CD8-positive, alpha-beta memory T cell (primary cell): ENCODE measurements at places on chromosomes 3 and 15. TPM values are rescaled to one million over a fixed set of nuclear protein-coding genes. Genes with fewer than 3 reads are reported as not detected.
A peak's percentile ranks its signal among the peaks of the same experiment; 100 is the strongest.

Gene KIAA1143
- 41.7 TPM for total RNA-seq

Gene IQCF5
- total RNA-seq = not detected

Gene LYZL4
- total RNA-seq = not detected

Gene COL7A1
- total RNA-seq = 0.93 TPM

Gene SCN11A
- 0.07 TPM for total RNA-seq

GRCh38 chr3:69761896-69762767 lies 22.9 kb downstream of the MITF start:
- no peaks in the 10 kb centered on the region for H3K4me1 ChIP-seq
- no peak for DNase-seq
- H3K36me3 ChIP-seq = no peaks in the 10 kb centered on the region
- no peaks in the 10 kb centered on the region for H3K27me3 ChIP-seq
- H3K27ac ChIP-seq = no peak overlapping the region

GRCh38 chr15:39921274-39921638 lies 1.2 kb upstream of the GPR176 start:
- peaks cover 10% of the 10 kb centered on the region for H3K27me3 ChIP-seq
- no peak for DNase-seq
- no peak overlapping the region for H3K27ac ChIP-seq
- H3K4me1 ChIP-seq = peaks cover 10% of the 10 kb centered on the region
- H3K4me3 ChIP-seq = peak overlapping the region; percentile 82
- no peaks in the 10 kb centered on the region for H3K36me3 ChIP-seq

- H3K4me3 ChIP-seq = no peak overlapping the region
- no peaks in the 10 kb centered on the region for H3K36me3 ChIP-seq
- no peak for DNase-seq
- H3K27me3 ChIP-seq = no peaks in the 10 kb centered on the region
- peaks cover 7% of the 10 kb centered on the region for H3K4me1 ChIP-seq
These were observed 2.9 kb downstream of the PHGR1 start for GRCh38 chr15:40353697-40354096.

GRCh38 chr3:88509582-88509981 lies 359.8 kb downstream of the C3orf38 start:
- no peak for DNase-seq
- H3K27me3 ChIP-seq = no peaks in the 10 kb centered on the region
- no peak overlapping the region for H3K4me3 ChIP-seq

- no peak overlapping the region for H3K4me3 ChIP-seq
- H3K4me1 ChIP-seq = peaks cover 7% of the 10 kb centered on the region
- no peaks in the 10 kb centered on the region for H3K36me3 ChIP-seq
- no peak overlapping the region for H3K27ac ChIP-seq
- H3K27me3 ChIP-seq = no peaks in the 10 kb centered on the region
These were observed 428.8 kb upstream of the TBL1XR1 start for GRCh38 chr3:177626045-177626444.

GRCh38 chr15:48433226-48433886 lies 102.1 kb downstream of the DUT start:
- H3K4me1 ChIP-seq = no peaks in the 10 kb centered on the region
- no peak for DNase-seq
- H3K36me3 ChIP-seq = no peaks in the 10 kb centered on the region
- no peak overlapping the region for H3K4me3 ChIP-seq
- H3K27ac ChIP-seq = no peak overlapping the region
- no peaks in the 10 kb centered on the region for H3K27me3 ChIP-seq

GRCh38 chr3:120348065-120348990 lies 826 bp downstream of the LRRC58 start:
- H3K4me3 ChIP-seq = peak overlapping the region; percentile 86
- DNase-seq = no peak
- no peaks in the 10 kb centered on the region for H3K27me3 ChIP-seq
- H3K36me3 ChIP-seq = no peaks in the 10 kb centered on the region
- H3K4me1 ChIP-seq = peaks cover 45% of the 10 kb centered on the region

DNA sequence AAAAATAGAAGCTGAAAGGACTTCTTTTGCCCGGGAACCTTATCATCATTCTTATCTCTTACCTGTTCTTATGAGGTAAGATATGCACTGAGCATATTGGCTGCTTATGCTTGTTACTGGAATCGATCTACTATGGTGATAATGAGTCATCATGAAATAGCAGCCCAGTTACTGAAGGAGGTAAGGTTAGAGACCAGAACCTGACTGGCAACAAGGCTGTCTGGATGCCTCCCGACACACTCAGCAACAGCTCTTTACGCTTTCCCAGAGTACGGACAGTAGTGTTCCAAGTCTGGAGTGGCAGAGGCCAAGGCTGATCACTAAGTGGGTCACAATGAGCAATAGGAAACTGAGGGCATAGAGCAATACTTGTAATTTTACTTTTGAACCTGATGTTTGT lies 314.1 kb downstream of the NLGN1 start:
- H3K27ac ChIP-seq = no peak overlapping the region
- no peak overlapping the region for H3K4me3 ChIP-seq
- no peaks in the 10 kb centered on the region for H3K36me3 ChIP-seq
- DNase-seq = no peak

DNA sequence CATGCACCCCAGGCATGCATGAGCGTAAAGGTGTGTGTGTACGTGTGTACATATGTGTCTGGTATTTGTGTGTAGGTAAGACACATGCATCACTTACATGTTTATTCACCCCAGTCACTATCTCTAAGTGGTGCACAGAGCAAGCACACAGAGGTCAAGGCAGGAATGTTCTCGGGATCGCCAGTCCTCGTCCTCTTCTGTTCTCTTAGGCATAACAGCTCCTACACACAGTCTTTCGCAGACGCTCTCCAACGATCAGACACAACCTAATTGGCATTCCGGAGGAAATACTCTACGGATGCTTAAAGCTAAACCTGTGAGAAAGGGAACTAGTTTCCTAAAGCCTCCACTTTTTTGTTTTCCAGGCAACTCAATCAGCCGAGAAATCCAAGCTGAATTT lies 95.9 kb downstream of the ADAMTS17 start:
- no peak overlapping the region for H3K27ac ChIP-seq
- H3K4me1 ChIP-seq = no peaks in the 10 kb centered on the region
- DNase-seq = no peak
- no peaks in the 10 kb centered on the region for H3K27me3 ChIP-seq

DNA sequence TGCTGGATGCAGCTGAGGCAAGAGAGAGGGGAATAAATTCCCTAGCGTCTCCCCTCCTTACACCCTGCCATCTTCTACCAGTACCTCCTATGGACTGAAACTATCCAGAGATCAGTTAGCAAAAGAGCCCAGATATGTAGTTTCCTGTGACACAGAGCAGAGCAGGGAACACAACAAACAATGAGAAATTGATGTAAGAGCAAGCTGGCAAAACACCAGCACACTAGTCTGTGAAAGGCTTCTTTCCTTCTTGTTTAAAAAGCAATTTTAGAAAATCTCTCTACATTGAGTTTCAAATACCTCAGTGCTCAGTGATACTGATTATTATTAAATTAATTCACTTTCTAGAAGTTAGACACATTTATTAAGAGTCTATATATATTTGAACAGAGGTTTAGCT lies 215.6 kb upstream of the AZI2 start:
- no peaks in the 10 kb centered on the region for H3K4me1 ChIP-seq
- no peaks in the 10 kb centered on the region for H3K36me3 ChIP-seq
- H3K27me3 ChIP-seq = no peaks in the 10 kb centered on the region

- H3K27me3 ChIP-seq = peaks cover 4% of the 10 kb centered on the region
- H3K36me3 ChIP-seq = no peaks in the 10 kb centered on the region
- no peaks in the 10 kb centered on the region for H3K4me1 ChIP-seq
- no peak overlapping the region for H3K27ac ChIP-seq
- H3K4me3 ChIP-seq = no peak overlapping the region
- no peak for DNase-seq
These were observed 3.1 kb downstream of the MYLK start for GRCh38 chr3:123880998-123881561.

GRCh38 chr3:53420831-53421230 lies 73.5 kb upstream of the DCP1A start:
- DNase-seq = no peak
- no peak overlapping the region for H3K27ac ChIP-seq
- H3K4me3 ChIP-seq = no peak overlapping the region
- H3K36me3 ChIP-seq = no peaks in the 10 kb centered on the region

DNA sequence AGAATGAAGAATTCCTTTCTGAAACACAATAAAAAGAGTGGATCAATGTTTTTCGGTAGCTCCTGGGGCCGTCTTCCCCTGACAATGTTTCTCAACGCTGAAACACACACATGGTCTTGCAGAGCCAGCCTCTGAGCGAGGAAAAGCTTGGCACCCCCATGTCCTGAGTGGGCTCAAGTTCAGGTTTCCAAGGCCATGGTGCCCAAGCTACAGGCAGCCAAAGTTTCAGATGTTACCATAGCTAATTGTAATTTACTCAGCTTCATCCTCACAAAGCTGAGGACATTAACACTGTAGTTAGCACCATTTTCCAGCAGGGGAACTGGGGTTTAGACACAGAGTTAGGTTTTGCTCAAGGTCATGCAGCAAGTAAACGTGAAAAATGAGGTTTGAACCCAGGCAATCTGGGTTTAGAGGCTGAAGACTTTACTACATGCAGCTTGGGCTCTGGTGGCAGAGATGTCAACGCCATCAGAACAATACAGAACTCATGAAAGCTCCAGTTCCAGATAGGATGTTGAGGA lies 199.1 kb downstream of the TJP1 start:
- H3K4me1 ChIP-seq = no peaks in the 10 kb centered on the region
- no peaks in the 10 kb centered on the region for H3K36me3 ChIP-seq
- H3K4me3 ChIP-seq = no peak overlapping the region
- no peak overlapping the region for H3K27ac ChIP-seq
- no peaks in the 10 kb centered on the region for H3K27me3 ChIP-seq

DNA sequence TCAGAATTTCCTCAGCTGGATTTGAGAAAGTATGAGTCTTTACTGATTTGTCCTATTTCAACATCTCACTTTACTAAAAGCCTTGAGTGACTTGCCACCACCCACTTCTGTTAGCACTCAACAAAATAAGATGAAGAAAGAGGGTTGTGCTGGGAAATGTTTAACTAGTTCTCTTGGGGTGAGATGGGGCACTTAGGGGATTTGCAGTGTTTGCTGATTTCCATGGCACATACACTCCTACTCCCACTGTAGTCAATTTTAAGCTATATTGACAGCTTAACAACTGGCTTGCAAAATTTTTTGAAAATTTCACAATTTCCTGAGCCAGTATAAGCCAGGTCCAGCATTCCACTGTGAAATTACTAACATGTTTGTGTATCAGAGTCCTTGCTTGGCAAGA lies 463.1 kb upstream of the ARHGEF26 start:
- no peak overlapping the region for H3K4me3 ChIP-seq
- no peak overlapping the region for H3K27ac ChIP-seq
- no peaks in the 10 kb centered on the region for H3K36me3 ChIP-seq
